ENCODE measurements at places on chromosomes 16 and 17.

DNA sequence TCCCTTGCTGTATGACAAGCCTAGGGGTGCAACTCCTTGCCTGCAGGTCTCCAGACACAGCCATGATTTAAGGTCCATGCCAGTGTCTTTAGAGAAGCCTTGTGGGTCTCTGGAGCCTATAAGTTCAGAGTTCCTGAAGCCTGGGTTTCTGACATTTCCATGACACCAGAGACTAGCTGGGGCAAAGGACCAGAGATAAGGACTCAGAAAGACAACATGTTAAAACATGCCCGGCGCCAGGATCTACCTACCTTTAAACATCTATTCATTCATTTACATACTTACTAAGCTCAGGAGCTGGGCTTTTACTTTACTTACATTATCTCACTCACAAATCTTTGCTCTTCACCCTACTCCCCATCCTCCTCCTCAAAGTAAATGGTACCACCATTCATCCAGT, 1.5 kb downstream of the MRPL27 start:
- no peak for DNase-seq

GRCh38 chr17:75738218-75738802, 17.1 kb downstream of the ITGB4 start:
- no peak for DNase-seq

GRCh38 chr16:89612415-89613166, 851 bp upstream of the DPEP1 start:
- no peak for DNase-seq

GRCh38 chr16:85663891-85664321, 24.8 kb downstream of the GINS2 start:
- no peak for DNase-seq

GRCh38 chr17:50594128-50594823, 33.8 kb downstream of the CACNA1G start:
- DNase-seq: no peak

DNA sequence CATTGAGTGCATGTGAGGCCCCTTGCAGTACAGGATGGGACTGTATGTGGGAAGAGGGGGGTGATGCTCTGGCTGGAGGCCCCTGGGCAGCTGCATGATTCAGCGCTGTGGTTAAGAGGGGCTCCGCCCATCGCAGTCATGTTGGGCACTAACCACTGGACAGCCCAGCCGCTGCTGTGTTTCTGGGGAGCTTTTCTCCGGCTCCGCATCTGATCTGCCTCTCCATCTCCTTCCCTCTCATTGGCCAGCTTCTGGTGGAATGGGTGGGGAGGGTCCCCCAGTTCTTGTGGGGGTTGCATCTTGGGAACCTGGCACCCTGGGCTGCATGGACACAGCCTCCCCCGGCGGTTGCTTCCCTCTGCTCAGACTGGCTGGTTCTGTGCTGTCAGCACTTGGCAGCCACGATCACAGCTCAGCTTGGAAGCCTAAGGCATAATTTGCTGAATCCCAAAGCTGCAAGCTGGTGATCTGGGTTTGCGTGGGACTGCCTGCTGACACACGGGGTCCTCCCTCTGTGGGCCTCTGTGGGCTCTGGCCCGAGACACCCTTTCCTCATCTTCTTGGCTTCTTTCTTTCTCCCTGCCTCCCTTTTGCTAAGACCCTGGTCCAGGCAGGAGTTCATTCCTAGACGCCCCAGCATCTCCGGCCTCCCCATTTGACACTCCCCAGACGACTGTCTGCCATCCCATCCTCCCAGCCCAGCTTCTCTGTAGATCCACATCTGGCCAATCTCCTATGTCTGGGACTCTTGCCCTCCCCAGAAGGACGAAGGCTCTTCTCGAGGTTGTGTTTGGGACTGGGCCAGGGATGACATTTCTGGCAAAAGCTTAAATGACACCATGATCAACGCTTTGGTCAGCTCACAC, 168.3 kb downstream of the SEC14L1 start:
- DNase-seq: no peak
